Endodermal cell (in vitro differentiated cells): ENCODE measurements at places on chromosomes 4 and X. TPM values are rescaled to one million over a fixed set of nuclear protein-coding genes. Genes with fewer than 3 reads are reported as not detected.

The SMIM10L2A gene
- total RNA-seq, result 3.6 and 3.8 TPM in 2 replicates

The AADAT gene
- total RNA-seq, result 42.3 to 55.8 TPM (median 43.7 TPM) in 3 replicates

The ATP2B3 gene
- not detected in 3 replicates for total RNA-seq

The QRFPR gene
- 0.22 TPM in 1 of 3 replicates, not detected in the others for total RNA-seq

The ZNF674 gene
- 3.1 to 4.4 TPM (median 3.5 TPM) in 3 replicates for total RNA-seq

The UGT2B15 gene
- total RNA-seq, result not detected in 2 replicates

GRCh38 chrX:106976416-106976815, 23.6 kb downstream of the MORC4 start:
- no peak overlapping the region for H3K4me3 ChIP-seq
- no peaks in the 10 kb centered on the region for H3K36me3 ChIP-seq
- H3K27me3 ChIP-seq, result no peaks in the 10 kb centered on the region
- H3K4me1 ChIP-seq, result no peaks in the 10 kb centered on the region
- no peak for DNase-seq

DNA sequence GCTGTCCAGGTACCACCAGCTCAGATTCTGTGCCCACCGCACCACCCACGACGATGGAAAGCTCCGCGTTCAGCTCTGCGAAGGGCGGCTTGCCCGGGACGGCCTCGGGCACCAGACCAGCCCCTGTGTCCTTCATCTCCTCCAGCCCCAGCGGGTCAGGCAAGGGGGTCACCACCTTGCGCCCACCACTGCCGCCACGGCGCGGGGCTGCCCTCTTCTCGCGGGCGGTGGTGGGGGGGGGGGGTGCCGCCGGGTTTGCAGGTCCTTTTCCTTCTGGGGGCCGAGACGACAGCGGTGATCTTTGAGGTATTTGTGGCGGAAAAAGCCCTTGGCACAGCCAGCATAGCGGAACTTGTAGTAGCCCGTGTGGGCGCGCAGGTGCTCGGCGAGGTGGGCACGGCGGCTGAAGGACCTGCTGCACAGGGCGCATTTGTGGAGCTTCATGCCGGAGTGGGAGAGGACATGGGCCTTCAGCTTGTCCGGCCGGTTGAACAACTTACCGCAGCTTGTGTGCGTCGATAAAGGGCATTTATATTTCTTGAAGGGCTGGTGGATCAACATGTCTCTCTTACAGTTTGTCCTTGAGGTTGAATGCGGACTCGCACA, 50.9 kb downstream of the CFAP299 start:
- H3K4me1 ChIP-seq, result no peaks in the 10 kb centered on the region
- no peak overlapping the region for H3K4me3 ChIP-seq
- no peaks in the 10 kb centered on the region for H3K36me3 ChIP-seq
- H3K27ac ChIP-seq, result no peak overlapping the region
- no peaks in the 10 kb centered on the region for H3K27me3 ChIP-seq

- H3K4me3 ChIP-seq, result peak overlapping the region; percentile 95
- peaks cover 2% of the 10 kb centered on the region for H3K4me1 ChIP-seq
- H3K27me3 ChIP-seq, result no peaks in the 10 kb centered on the region
- H3K36me3 ChIP-seq, result peaks cover 9% of the 10 kb centered on the region
Measured at GRCh38 chrX:78105944-78106650, 2.0 kb downstream of the PGK1 start.

DNA sequence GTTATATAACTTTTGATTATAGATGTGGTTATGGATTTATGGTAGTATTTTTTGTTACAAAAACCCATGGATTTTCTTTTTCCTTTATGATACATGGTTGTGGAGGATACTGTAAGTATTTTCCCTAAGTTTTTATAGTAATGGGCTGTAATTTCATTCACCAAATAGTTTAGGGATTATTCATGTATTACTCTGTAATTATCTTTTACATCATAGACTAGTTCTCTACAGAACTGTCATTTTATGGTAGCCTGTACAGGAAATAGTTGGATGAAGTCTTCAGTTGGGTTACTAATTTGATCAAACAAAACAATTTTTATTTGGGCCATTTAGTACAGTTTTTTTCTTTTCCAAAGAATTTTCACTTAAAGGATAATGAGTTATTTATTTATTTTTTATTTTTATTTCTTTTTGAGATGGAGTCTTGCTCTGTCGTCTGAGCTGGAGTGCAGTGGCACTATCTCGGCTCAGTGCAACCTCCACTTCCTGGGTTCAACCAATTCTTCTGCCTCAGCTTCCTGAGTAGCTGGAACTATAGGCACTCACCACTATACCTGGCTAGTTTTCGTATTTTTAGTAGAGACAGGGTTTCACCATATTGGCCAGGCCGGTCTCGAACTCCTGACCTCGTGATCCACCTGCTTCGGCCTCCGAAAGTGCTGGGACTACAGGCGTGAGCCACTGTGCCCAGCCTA, 42.1 kb downstream of the RBPJ start:
- H3K4me1 ChIP-seq, result no peaks in the 10 kb centered on the region
- no peak overlapping the region for H3K27ac ChIP-seq
- no peak for DNase-seq
- no peak overlapping the region for H3K4me3 ChIP-seq
- no peaks in the 10 kb centered on the region for H3K36me3 ChIP-seq

GRCh38 chr4:47490550-47490949, 5.5 kb downstream of the ATP10D start:
- H3K4me1 ChIP-seq, result no peaks in the 10 kb centered on the region
- no peaks in the 10 kb centered on the region for H3K36me3 ChIP-seq
- peaks cover 20% of the 10 kb centered on the region for H3K27me3 ChIP-seq
- H3K27ac ChIP-seq, result no peak overlapping the region

GRCh38 chr4:71907782-71908181, 123.9 kb upstream of the GC start:
- no peak overlapping the region for H3K4me3 ChIP-seq
- no peak overlapping the region for H3K27ac ChIP-seq
- no peak for DNase-seq
- peaks cover 4% of the 10 kb centered on the region for H3K36me3 ChIP-seq
- no peaks in the 10 kb centered on the region for H3K27me3 ChIP-seq
- H3K4me1 ChIP-seq, result no peaks in the 10 kb centered on the region

DNA sequence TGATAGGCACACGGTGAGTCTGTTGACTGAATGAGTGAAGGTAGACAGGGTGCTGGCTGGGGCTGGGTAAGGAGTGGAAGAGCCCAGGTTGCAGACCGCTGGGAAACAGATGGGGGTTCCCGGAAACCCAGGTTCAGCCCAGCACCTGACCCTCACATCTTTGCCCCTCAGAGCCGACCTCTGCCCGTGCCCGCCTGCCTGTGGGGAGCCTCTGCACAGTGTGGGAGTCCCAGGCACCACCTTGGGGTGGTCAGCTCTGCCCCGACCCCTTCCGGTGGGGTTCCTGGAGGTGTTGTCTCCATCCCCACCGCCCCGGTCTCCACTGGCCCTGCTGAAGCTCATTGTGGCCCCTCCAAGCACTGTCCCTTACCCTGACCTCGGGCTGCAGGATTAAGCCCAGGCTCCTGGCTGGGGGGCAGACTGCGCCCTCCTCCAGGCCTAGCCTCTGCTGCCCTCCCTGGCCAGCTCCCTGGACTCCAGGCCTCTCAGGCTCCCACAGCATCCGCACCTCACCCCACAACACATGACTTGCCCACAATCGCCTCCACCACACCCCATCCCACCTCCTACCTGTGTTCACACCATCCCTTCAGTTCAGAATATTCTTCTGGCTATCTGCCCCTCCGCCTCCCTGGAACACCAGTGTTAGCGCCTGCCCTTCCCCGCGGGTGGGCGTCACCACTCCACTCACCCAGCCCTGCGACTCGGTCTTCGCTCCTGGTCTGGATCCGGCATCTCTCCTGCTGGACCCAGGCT, 21.4 kb downstream of the HMX1 start:
- H3K36me3 ChIP-seq, result no peaks in the 10 kb centered on the region
- no peak overlapping the region for H3K27ac ChIP-seq
- peaks cover 64% of the 10 kb centered on the region for H3K27me3 ChIP-seq
- no peaks in the 10 kb centered on the region for H3K4me1 ChIP-seq

GRCh38 chrX:5774446-5774845, 454.2 kb downstream of the NLGN4X start:
- H3K4me1 ChIP-seq, result no peaks in the 10 kb centered on the region
- H3K27ac ChIP-seq, result no peak overlapping the region

- H3K4me3 ChIP-seq, result no peak overlapping the region
- no peak overlapping the region for H3K27ac ChIP-seq
- DNase-seq, result peak; percentile 80
- H3K36me3 ChIP-seq, result no peaks in the 10 kb centered on the region
Measured at GRCh38 chr4:170990989-170991589, 822.1 kb upstream of the GALNTL6 start.

DNA sequence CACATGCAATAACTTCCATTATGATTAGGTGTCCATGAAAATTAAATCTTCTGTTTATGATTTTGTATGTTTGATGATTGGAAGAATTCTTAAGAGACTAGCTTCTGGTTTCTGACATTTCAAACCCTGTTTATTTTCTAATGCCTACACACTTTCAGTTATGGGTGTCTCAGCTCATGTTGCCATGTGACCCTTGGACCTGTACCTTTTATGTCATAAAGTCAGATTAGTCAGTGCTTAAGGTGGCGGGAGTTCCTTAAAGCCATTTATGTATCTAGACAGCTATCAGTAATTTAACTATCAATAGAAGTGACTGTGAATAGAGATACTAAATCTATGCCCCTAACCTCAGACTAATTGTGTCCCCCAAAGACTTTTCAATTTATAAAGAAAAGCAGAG, 155.6 kb downstream of the GBA3 start:
- no peak for DNase-seq
- H3K4me3 ChIP-seq, result no peak overlapping the region
- H3K27me3 ChIP-seq, result no peaks in the 10 kb centered on the region

DNA sequence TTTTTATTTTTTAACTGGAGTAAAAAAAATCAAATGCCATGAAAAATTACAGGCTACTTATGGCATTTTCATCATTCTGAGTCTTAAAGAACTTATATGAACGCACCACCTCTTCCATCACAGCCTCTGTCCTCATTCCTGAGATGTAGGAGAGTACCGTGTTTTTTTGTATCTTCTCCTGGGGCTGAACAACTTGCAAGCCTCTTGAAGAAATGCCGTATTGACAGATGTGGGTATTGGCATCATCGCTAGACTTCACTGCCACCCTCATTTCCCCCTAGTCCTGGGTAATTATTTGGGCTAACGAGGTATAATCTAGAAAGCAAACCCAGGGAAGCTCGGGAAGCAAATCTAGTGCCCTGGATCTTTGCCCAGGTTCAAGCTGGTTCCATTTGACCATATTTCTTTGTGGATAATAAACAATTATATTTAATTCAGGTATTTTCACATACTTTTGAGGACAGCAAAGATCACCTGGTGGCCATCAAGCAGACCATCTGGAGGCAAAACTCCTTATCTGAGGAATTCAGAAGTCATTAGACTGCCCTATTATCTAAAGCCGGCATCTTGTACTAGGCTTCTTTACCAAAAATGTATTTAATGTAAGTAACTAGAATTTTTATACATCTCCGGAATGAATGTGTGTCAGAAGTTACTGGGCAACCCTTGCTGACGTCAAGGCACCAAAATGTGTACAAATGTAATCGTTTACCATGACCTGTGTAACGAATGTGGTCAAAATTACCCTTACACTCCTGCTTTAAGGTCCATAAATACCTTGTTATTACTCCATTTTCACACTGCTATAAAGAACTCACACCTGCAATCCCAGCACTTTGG, 55.9 kb upstream of the WDR19 start:
- no peak for DNase-seq
- no peak overlapping the region for H3K4me3 ChIP-seq
- H3K4me1 ChIP-seq, result no peaks in the 10 kb centered on the region
- no peak overlapping the region for H3K27ac ChIP-seq

DNA sequence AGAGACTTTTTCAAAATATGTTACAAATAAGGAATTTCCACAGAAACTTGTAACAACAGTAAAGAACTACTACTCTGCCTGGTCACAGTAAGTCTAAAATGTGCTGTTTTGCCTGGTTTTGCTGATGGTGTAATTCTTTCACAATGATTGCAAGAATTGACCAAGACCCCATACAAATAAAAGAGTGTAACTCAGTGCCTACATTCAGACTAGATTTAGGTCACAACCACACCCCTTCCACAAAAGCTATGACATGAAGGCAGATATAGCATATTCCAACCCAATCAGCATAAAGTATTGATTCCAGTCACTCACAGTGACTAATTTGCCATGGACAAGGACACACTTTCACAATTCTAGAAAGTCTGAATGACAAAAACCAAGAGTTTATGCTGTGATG, 53.7 kb upstream of the TMPRSS11F start:
- no peak overlapping the region for H3K4me3 ChIP-seq
- H3K27me3 ChIP-seq, result no peaks in the 10 kb centered on the region
- no peak for DNase-seq
- no peaks in the 10 kb centered on the region for H3K36me3 ChIP-seq

DNA sequence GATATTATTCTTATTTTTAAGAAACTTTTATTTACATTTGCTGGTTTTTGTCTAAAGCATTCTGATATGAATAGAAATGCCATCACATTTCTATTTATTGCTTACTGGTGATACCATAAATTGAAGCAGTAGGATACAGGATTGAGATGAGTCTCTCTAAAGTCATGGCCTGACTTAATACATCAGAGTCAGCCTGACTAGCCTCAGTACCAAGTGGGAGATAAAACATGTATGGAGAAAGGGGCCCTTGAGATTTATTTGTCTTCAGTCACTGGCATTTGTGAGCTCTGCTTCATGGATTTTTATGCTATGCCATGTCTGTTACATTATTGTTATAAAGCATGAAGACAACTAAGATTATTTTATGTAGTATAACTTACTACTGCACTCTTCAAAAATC, 465.5 kb downstream of the ADGRL3 start:
- H3K4me3 ChIP-seq, result no peak overlapping the region
- no peak for DNase-seq
- H3K4me1 ChIP-seq, result no peaks in the 10 kb centered on the region
- H3K27me3 ChIP-seq, result no peaks in the 10 kb centered on the region
- H3K27ac ChIP-seq, result peak overlapping the region; percentile 85

- no peak overlapping the region for H3K27ac ChIP-seq
- no peak for DNase-seq
- no peaks in the 10 kb centered on the region for H3K4me1 ChIP-seq
Measured at GRCh38 chr4:166075599-166075998, 202.6 kb downstream of the TLL1 start.

DNA sequence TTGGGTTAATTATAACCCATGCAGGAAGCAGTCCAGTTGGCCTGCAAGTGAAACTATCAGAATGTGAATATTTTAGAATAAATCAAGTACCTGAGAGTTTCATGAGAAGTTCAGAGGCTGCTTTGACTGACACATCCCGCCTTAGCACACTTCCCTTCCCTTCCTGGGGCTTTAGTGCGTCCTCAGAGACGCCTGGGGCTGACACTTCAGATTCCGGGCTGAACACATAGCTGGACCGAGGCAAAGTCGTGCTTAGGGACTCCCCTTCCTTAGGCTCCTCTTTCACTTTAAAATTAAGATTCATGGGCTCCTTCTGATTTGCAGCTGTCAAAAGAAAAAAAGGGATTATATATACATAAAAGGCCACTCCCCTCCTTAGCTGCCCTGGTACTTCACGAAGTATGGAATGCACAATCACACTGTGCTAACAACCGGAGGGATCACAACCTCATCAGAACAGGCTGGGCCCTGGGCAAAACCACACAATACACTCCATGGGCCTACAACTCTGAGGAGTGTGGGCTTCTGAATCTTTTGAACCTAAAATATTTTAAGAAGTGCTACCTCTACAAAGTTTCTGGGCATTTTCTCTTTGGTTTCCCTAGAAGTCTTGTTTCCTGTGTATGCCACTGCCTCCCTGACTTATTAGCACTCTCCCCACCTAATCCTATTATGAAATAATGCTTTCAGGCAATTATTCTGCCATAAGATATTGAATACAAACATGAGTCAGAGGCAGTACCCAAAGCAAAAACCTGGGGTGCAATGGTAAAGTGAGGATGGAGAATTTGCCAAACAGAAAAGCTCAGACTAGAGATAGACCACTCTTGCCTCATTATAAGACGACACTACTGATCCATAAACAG, 68.2 kb downstream of the ZNF827 start:
- no peaks in the 10 kb centered on the region for H3K27me3 ChIP-seq
- peaks cover 60% of the 10 kb centered on the region for H3K36me3 ChIP-seq
- H3K27ac ChIP-seq, result no peak overlapping the region
- H3K4me3 ChIP-seq, result no peak overlapping the region
- DNase-seq, result no peak
